ENCODE measurements at places on chromosomes 16 and 17.

DNA sequence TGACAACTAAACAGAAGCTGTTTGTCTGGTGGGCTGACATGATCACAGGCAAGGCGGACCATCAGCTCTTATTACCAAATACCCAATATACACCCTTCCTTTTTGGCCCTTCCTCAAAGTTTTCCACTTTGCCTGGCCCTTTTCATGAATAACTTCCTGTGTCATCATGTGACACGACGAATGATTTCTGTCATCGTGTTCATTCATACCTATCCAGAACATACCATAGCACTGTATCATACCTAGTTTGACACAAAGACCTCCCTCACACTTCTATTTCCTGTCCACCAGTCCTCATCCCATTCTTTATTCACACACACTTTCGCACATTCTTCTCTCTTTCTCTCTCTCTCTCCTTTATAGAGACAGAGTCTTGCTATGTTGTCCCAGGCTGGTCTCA lies 131.8 kb downstream of the STX8 start:
- no peak for DNase-seq

DNA sequence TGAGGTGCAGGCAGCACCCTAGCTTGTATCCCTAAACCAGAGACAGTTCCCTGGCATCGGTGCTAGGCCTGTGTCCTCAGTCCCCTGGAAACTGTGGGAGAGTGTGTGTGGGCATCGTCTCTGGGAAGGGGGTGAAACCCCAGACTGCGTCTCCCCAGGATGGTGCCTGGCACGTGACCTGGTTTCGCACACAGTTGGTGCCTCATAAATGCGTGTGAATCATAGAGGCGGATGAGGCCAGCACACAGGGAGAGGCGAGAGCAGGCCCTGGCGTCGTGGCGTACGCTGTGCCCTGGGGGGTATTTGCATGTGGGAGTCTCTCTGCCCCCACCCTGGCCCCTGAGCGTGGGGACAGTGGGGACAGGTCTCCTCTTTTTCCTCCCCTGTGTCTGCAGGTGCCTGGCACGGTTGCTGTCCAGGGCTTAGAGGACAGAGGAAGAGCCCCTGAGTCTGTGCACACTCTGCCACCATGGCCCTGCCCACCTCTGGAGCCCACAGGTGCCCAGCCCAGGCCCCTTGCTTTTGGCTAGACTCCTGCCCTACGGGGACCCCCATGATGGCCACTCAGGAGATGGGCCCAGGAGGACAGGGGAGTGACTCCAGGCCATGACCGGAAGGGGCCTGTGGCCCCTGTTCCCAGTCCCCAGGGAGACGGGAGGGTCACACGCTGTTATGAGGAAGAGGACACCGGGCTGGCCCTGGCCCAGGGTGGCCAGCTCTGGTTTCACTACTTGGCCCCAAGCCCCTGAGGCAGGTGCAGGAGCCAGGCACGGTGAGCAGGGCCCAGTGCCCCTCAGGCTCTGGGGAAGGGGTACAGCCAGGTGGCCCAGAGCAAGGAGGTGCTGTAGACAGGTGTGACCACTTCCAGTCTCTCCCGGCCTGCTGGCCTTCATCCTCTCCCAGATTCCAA lies 1.3 kb upstream of the FSCN2 start:
- DNase-seq: no peak

GRCh38 chr17:37485938-37486570 lies 3.6 kb upstream of the DUSP14 start:
- DNase-seq: no peak

DNA sequence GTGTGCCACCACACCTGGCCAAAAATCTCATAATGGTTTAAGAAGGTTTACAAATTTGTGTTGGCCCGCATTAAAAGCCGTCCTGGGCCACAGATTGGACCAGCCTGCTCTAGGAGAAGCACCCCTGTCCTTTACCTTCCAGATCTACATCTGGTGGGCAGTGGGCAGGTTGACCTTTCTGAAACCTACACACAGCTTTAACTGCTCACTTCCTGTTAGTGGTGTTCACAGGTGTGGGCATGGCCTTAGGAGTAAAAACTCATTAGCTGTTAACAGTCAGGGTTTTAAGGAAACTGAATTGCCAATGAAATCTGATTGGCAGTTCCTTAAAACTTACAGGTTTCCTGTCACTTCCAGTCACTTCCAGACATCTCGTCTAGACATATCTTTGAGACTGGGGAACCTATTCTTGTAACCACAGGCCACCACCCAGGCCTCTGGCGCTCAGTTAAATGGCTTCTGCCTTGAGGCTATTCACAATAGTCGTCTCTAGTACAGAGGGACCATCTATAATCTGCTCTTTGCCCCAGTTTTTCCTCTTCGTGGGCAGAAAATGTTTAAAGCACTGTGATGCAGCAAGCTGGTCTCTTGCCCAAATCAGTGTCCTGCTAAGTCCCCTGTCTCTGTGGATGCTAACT lies 29.3 kb downstream of the GNGT2 start:
- DNase-seq: no peak

- DNase-seq: no peak
Observed at GRCh38 chr16:11131706-11132105, 124.3 kb downstream of the SOCS1 start.

GRCh38 chr17:64449545-64449944 lies 630 bp downstream of the MILR1 start:
- DNase-seq: no peak

DNA sequence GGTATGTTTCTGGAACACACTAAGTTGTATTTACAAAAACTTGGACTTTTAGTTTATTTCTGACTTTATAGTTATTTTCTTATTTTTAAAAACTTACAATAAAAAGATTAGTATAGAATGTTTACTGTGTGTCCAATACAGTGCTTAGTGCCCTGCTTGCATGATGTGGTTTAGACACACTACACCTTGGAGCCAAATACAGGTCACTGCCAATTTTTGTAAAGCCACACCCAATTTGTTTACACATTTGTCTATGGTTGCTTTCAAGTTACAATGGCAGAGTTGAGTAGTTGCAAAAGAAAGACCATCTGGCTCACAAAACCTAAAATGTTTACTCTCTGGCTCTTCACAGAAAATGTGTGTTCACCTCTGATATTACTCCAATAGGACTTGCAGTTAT lies 807.1 kb downstream of the KCNJ2 start:
- no peak for DNase-seq

DNA sequence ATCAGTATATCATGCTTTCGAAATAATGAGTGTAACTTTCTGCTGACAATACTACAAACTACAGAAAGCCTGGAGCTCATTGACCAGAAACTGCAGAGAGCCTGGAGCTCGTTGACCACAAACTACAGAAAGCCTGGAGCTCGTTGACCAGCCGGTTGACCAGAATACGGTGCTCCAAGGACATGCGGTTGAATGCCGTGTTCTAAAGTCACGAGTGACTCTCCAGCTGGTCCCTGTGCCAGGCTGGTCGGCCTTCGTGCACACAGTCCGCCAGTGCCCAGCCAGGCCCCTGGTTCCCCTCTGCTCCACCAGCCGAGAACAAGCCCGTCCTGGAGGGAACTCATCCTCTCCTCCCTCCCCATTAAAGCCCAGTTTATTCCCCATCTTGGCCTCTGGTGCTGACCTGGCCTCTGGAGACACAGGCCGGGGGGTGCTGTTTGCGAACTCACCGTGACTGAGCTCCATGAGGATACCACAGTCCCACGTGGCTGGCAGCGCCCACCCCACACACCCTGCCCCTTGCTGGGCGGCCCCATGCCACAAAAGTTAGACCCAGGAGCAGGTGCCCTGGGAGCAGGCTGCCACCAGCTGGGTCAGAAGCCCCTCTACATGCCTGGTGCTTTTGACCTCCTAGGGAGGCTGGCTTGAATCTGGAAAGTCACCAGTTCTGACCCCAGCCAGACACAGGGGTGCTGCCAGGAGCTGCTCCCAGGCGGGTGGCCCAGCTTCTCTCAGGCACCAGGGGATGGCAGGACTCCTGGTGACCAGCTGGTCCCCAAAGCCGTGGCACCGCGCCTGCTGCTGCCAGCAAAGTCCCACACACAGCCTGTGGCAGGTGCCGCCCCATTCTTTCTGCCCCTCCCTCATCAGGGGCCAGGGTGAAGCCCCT lies 15.5 kb upstream of the CDH15 start:
- no peak for DNase-seq

DNA sequence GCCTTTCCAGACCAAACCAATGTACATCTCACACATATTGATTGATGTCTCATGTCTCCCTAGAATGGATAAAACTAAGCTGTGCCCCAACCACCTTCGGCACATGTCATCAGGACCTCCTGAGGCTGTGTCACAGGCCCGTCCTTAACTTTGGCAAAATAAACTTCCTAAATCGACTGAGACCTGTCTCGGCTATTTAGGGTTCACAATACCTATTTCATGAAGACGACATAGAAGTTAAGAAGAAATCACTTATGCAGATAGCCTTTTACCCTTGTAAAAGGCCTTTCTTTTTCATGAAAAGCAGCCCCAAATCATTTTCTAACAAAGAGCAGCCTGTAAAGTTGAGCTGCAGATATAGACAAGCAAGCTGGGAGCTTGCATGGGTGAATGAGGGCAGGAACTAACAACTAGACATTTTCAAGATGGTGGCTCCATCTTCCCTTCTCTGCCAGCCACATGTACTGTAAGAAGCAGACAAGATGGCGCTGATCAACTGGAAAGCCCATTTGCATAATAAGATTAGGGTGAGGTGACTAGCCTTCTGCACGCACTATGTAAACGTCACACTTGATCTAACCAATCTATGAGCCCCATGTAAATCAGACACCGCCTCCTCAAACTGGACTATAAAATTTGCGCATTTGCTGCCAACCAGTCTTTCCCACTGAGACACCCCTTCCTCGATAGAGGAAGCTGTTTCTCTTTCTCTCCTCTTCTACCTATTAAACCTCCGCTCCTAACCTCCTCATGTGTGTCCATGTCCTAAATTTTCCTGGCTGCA lies 4.7 kb upstream of the KDM8 start:
- no peak for DNase-seq

DNA sequence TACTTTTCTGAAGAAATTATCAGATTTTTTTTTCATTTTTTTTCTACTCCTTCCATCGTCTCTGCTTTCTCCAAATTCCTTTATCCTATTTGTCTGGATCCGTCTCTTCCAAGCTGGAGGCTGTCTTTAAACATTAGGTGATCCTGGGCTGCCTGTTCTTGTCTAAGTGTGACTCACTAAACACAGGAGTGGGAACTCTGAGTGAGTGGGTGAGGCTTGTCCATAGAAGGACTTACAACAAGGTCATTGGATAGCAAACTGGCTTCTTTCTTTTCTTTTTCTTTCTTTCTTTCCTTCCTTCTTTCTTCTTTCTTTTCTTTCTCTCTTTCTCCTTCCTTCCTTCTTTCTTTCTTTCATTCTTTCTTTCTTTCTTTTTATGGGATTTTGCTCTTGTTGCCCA lies 18.2 kb downstream of the ALOX15 start:
- DNase-seq: no peak

DNA sequence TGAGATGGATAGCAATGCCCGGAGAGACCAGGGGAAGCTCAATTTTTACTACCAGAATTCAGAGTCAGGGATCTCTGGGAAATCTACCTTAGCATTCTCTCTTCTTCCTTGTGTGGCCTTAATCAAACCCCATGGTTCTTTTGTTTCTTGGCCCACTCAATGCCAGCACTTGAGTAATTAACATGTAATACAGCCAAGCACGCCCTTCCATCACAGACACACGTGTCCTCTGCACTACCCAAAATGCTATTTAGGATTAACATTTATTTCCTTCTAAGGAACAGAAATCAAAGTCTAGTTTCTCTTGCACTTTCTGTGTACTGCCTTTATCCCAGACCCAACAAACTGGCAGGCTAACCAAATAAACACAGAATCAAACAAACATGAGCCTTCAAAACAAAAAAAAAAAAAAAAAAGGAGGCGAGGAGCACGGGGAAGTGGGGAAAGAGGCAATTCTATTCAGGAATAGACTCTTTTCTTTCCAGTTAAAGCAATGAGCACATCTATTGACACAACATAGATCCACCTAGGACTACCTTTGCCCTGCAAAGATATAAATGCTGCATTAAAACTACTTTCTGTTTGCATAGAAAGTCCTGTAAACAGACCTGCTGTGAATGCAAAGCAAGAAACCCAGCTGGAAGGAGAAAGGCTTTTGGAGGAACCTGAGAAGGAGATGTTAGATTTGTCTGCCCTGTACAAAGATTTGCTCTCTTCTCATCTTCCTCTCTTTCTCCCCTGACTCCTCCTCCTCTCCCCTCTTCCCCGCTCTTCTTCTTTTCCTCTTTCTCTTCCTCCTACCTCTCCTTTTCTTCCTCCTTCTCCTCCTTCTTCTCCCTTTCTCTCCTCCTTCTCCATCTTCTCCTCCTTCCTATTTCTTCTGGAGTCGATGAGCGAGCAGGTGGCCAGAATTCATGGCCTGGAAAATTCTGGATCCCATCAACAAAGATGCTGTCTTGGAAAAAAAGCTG lies 294.4 kb downstream of the NPIPA8 start:
- DNase-seq: no peak
